RPMI7951 (cell line): ENCODE measurements at places on chromosomes 11 and 22. TPM values are rescaled to one million over a fixed set of nuclear protein-coding genes. Genes with fewer than 3 reads are reported as not detected.

The TMEM123 gene
- total RNA-seq: 188 and 257 TPM in 2 replicates

The IGF2 gene
- total RNA-seq: not detected in 2 replicates

The KDELR3 gene
- 75.3 and 82.1 TPM in 2 replicates for total RNA-seq

The CEND1 gene
- 0.12 TPM in 1 of 2 replicates, not detected in the other for total RNA-seq

The KDM2A gene
- 20.4 and 21.7 TPM in 2 replicates for total RNA-seq

The PANX2 gene
- total RNA-seq: 0.49 TPM in 1 of 2 replicates, not detected in the other

The CALCB gene
- not detected in 2 replicates for total RNA-seq

The MMP12 gene
- total RNA-seq: 0.12 TPM in 1 of 2 replicates, not detected in the other

The DYNC2H1 gene
- total RNA-seq: 13.8 and 18.5 TPM in 2 replicates

The PPM1F gene
- total RNA-seq: 13.5 and 21.7 TPM in 2 replicates

The KRTAP5-11 gene
- total RNA-seq: not detected in 2 replicates

The BCR gene
- 6.6 and 6.7 TPM in 2 replicates for total RNA-seq

The TEX12 gene
- total RNA-seq: 0.29 and 0.48 TPM in 2 replicates

The LSP1 gene
- 2.4 and 3.8 TPM in 2 replicates for total RNA-seq

The MRGPRE gene
- total RNA-seq: not detected in 2 replicates

The VWA5A gene
- total RNA-seq: 0.39 and 1.8 TPM in 2 replicates

The BRSK2 gene
- total RNA-seq: not detected in 2 replicates

The JHY gene
- total RNA-seq: 4.6 and 5.0 TPM in 2 replicates

The CRYBB2 gene
- total RNA-seq: not detected in 2 replicates

The UPB1 gene
- total RNA-seq: under 0.01 TPM in 1 of 2 replicates, not detected in the other

The YIF1A gene
- total RNA-seq: 119 and 167 TPM in 2 replicates

The MAJIN gene
- total RNA-seq: not detected in 2 replicates

The DSCAML1 gene
- total RNA-seq: not detected in 2 replicates

The TBX10 gene
- total RNA-seq: not detected in 2 replicates

The CD3G gene
- not detected in 2 replicates for total RNA-seq

The SLC22A6 gene
- not detected in 2 replicates for total RNA-seq
